Esophagus squamous epithelium (tissue), 5 donors: ENCODE measurements at places on chromosomes 5 and 9.

GRCh38 chr5:107670932-107671741, at the start of gene EFNA5:
Gene EFNA5 (minus strand): TSS chr5:107670937.
- DNase-seq, result no peak

DNA sequence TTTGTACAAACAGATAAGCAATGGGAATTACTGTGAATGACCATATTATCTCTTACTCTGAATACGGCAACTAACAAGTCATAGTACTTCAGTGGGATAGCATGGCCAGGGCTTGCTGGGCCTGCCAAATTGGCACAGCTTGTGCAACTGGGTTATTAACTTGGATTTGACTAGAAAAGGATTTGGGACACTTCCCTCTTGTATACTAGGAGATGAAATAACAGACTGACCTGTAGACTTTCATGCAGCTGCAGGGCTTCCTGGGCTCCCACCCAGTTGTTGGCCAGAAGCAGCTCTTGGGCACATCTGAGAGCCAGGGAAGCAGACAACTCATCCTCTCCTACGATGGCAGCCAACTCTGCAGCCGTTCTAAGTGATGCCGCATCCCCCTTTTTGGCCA, 39.8 kb downstream of the CNOT8 start:
- DNase-seq, result no peak

DNA sequence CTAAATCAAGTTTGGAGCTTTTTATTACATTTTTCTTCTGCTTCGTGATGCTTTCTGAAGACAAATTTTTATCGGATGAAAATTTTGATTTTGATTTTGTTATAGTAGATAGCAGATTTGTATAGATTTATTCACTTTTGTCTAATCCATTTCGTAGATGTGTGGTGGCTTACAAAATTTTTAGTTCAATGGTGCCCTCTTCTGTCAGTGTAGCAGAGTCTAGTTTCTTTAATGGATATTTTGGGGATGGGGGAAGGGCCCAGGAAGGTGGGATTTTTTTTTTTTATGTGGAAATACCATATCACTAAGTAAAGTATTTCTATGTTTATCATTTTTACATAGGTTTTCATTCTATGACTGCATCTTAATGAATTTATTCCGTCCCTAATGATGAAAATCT, 259.9 kb upstream of the TARS1 start:
- DNase-seq, result no peak

DNA sequence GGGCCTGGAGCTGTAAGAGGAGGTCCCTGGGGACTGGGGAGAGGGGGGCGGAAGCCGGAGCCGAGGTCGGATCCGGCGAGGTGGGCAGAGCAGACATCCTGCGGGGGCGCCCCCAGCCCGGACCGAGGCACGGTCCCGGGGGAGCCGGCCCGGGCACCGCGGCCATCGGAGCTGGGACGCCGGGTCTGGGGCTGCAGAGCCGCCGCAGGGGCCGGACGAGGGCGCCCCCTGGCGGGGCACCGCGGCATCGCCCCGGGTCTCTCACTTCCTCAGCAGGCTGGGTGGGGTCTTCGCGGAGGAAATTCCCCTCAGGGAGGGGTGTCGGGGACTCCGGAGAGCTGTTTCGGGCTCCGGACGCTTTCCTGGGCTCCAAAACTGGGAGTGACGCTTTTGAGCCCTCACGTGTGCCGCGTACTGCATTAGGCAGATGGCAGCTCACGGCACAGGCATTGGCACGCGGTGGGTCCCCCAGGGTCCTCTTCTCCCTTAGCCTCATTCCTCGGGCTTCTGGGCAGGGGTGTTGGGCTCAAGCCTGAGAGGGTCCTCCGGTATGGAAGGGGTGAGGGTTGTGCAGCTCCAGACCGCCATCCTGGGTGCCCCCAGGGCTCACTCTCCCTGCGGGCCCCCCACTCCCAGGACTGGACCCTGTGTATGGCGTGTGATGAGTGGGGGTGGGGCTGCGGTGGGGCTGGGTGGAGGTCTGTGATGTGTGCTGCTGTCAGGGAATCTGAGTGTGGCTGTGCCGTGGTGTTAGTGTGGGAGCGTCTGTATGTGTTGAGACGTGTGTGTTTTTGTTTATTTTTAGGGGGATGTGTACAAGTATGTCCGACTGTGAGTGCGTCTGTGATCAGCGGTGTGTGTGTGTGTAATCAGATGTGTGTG, 29.6 kb downstream of the LHX2 start:
- DNase-seq, result no peak

- no peak for DNase-seq
These were observed 193.6 kb downstream of the ZSWIM6 start for GRCh38 chr5:61525512-61526206.

DNA sequence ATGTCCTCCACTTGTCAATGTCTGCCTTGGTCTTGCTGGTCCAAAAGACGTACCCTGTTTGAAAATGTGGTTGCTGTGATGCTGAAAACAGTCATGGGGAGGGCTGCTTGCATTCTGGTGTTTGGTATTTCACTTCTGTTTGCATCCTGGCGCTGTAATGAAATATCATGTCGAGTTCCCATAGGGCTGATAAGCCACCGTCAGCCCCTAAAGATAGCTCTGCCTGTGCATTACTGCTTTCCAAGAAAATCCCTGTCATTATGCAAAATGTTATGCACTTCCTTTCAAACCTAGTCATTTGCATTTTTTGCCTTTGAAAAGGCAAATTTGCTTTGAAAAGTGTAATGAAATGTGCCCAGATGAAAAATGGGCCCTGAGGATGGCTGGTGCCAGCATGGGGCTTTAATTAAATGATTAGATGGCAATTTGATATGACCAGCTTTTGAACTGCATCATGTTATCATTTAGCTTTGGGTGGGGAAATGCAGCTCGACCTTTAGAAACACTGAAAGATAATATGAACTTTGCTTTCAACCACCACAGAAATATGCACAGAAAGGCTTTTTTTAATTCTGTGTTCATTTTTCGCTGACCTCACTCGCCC, 374.4 kb upstream of the SGCD start:
- no peak for DNase-seq

DNA sequence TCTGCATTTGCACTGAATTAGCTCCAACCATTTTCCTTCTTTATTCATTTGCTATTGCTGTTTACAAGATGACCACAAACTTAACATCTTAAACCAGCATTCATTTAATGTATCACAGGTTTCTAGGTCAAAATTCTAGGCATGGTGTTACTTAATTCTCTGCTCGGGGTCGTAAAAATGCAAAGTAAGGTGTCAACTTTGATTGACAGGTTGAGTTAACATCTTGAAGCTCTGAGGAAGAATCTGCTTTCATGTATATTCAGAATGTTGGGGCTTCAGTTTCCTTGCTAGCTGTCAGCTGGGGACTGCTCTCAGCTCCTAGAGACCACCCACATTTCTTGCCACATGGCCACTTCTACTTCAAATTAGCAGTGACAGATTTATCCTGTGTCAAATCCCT, 348.7 kb upstream of the GRIN3A start:
- no peak for DNase-seq

DNA sequence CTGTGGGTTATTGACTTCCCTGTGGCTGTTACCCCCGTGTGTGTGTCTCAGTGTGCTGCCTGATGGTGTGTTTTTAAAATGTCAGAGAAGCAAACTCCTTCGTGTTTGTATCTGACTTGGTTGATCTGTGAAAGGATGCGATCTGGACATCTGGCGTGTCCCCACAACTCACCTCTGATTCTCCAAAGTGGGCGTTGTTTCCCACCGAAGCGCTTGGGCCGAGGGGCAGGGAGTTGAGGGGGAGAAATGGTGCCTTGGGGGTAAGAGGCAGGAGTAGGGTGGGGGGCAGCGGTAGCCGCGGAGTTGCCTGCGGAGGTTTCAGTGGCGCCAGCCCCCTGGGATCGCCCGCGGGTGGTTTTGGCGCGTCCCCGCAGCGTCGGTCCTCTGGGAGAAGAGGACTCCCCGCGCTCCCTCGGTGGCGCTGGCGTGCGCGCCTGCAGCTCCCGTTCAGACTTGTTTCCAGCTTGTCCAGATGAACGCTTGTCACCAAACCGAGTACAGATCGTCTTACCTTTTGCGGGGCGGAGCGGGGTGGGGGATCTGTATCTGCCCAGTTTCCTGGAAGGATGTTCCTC, 1.1 kb downstream of the MAST4 start:
- no peak for DNase-seq

DNA sequence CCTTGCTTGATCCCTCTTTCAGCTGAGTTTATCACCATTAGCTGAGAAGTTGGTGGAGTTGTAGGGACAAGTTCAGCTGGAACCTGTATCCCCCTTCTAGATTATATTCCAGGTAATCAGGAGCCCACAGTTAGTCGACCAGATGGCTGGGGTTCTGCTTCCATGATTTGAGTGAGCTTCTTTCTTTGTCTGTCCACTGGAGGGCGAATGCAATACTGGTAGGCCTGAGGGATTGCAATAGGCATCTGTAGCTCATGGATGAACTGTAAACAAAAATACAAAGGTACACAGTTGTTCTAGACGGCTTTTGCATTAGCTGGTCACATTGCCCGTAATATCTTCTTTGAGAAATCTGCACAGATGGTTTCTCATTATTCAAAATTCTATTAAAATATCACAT, 88.9 kb downstream of the PCSK5 start:
- no peak for DNase-seq

- no peak for DNase-seq
These were observed 154.8 kb upstream of the TBC1D2 start for GRCh38 chr9:98410185-98410697.

DNA sequence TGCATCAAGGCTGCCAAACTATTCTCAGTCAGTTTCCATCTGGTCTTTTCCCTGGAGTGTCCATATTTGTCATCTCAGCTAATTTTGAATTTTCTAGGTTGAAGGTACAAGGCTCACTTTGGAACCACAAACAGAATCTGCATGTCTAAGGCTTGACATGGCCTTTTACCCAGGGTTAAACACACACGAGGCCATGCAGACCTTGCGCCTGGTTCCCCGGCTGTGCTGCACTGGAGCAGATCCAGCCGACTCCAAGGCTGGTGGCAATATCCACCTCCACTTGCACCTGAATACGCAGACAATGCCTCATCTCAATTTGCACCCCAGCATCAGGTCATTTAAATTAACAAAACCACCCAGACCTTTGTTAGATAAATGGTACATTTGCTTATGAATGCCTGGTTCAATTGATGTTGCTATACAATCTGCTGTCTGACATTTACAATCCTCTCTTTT, 276.2 kb downstream of the HSPA4 start:
- no peak for DNase-seq

DNA sequence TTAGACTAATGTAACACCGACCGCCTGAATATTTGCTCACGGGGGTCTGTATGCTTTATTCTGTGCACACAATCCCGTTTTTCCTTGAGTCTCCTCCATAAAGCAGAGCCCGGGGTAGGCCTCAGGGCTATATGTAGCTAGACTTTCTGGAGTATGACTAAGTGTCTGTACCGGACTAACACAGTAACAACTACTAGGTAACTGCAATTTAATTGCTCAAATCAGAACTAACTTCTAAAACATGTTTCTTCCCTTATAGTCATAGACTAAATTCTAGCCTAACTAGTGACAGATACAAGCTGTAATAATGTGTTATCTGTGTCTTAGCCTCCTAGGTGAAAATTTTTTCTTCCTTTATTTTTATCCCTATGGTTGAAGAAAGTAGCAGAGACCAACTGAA, 2.1 kb downstream of the REEP5 start:
- no peak for DNase-seq

- no peak for DNase-seq
These were observed 128.5 kb downstream of the NR3C1 start for GRCh38 chr5:143274952-143275351.

GRCh38 chr5:566636-567309, 42.5 kb upstream of the SLC9A3 start:
- DNase-seq, result no peak

DNA sequence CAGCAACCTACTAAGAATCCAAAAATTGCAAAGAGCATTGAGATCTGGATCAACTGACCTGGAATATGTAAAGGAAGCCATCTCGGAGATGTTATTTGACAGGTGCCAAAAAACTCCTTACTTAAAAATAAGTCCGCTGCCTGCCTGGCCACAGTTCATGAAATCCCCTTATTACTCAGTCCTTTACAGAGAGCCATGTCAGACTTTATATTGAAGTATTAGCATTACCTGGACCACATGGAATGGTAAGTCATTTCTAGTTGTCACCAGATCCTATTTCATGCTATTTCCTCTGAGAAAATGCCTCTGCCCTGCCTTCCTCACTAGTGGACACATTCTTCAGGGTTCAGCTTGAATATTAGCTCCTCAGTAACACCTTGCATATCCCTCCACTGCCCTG, 115.7 kb downstream of the DEPDC1B start:
- DNase-seq, result no peak

DNA sequence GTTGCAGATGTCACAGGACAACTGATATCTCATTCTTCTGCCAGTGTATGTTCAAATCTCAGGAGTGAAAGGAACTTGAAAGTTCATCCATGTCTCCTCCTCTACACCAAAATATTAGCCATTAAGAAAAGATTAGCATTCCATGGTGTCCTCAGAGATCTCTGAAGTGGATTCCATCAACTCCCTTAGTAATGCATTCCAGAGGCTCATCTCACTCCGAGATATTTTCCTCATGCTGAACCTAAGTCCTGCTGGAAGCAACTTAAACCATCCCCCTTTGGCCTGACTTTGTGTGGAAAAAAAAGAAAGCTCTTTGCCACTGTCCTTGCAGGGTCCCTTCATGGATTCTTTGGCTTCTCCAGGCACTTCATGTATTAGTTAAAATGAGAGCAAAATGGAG, 155.7 kb upstream of the ZNF462 start:
- DNase-seq, result no peak

GRCh38 chr5:1899201-1899600, 16.5 kb upstream of the IRX4 start:
- no peak for DNase-seq

GRCh38 chr9:106643211-106643930, 219.6 kb upstream of the ZNF462 start:
- no peak for DNase-seq

GRCh38 chr9:76020652-76021051, 130.2 kb downstream of the PCSK5 start:
- DNase-seq, result no peak

GRCh38 chr9:84136119-84136868, 155.7 kb downstream of the RMI1 start:
- no peak for DNase-seq

GRCh38 chr5:119071561-119071995, 691 bp downstream of the DMXL1 start:
- DNase-seq, result peak; percentile 17

GRCh38 chr9:4596165-4596922, 65.8 kb upstream of the PLPP6 start:
- no peak for DNase-seq

DNA sequence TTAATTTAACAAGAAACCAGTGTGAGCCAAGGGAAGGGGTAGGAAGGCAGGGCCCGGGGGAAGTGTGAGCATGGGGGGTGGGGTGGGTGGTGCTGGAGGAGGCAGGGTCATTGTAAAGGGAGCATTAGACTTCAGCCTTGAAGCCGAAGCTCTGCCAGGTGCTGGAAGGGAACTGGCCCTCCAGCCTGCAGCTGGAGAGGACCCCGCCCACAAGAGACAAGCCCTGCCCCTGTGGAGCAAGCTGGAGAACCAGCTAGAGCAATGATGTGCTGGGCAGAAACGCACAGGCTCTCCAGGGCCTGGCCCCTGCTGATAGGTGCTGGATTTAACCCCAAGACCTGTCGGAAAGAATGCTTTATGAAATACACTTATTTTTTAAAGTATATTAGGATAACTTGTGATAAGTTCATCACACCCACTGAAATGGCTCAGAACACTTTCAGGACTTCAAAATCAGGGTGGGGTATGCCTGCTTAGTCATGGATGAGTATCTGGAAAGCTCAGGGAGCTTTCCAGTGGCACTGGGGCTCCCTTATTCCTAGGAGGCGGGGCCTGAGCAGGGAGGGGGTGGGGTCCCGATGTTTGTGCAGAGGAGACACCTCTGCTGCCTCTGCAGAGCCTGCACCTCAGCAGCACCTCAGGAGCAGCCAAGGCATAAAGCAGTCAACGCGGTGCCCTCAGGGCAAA, 27.1 kb downstream of the UBE2QL1 start:
- DNase-seq, result no peak
